HFFc6 (cell line): ENCODE measurements at places on chromosomes 11 and 22.
A peak's percentile ranks its signal among the peaks of the same experiment; 100 is the strongest.

- no peak for DNase-seq
Observed at GRCh38 chr11:13283636-13284035, 6.0 kb downstream of the BMAL1 start.

DNA sequence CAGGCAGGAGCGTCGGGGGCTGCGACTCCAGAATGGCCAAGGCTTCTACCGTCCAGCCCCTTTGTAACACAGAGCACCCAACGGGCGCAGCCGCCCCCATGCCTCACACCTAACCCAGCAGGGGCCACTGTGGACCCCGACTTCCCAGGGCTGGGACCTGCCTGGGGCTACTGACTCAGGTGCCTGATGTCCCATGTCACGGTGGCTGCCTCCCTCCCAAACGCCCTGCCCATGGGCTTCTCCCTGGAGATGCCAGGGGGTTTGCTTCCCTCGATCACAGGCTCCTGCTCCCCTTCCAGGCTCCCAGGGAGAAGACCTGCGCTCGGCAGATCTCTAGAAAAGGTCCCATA, 84.0 kb downstream of the MYEOV start:
- DNase-seq, result no peak

DNA sequence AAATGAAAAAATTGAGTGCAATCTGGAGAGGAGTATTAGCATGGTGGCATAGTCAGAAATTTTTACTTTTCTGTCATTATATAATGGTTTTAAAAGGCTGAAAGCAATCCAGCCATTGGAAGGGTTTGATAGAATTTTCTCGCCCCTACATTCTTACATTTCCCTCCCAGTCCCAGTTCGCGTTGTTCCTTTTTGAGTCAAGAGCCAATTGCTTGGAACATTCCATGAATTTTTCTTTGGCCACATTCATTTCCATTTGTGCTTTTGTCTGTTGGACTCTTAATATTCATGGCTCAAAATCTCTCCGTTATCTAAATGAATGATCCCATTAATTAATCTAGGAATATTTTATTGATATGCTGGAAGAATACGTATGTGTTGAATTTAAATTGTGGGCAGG, 66.0 kb downstream of the GRK3 start:
- DNase-seq, result no peak

DNA sequence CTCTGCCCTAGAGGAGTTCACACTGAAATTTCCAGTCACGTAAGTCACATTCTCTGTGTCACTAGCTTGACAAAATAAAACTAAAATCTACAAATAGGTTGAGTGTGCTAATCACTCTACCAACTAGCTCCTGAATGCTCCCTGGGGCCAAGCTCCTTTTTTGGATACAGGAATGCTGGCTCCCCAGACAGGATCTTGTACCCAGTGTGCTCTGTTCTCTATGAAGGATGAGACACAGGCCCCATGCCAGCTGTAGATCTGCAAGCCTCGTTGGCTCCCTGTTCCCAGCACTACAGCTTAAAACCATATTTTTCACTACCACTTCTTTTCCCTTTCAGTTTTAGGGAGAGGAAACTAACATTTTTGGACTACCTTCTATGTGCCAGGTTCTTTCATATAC, 3.7 kb upstream of the IPO7 start:
- no peak for DNase-seq

GRCh38 chr22:17422736-17423343, 53.6 kb downstream of the CECR2 start:
- DNase-seq, result no peak

- DNase-seq, result no peak
Observed at GRCh38 chr11:35917676-35918075, 26.2 kb upstream of the LDLRAD3 start.

- no peak for DNase-seq
Observed at GRCh38 chr22:20793748-20794649, 20.1 kb downstream of the SERPIND1 start.

DNA sequence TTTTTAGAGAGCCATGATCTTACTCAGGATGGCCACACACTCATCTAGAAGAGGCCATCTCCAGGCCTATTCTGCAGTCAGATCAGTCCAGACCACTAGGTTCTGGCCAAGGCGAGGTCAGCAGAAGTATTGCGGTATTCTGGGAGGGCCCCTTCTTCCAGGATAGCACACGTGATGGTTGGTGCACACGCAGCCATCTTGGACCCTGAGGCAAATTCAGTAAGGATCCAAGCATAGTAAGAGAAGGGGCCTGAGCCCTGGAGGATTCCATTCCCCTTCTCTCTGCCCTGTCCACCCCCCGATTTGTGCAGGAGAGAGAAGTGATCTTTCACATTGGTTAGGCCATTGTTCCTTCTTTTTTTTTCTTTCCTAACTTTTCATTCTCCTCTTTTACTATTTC, 957.9 kb downstream of the BRD1 start:
- no peak for DNase-seq

DNA sequence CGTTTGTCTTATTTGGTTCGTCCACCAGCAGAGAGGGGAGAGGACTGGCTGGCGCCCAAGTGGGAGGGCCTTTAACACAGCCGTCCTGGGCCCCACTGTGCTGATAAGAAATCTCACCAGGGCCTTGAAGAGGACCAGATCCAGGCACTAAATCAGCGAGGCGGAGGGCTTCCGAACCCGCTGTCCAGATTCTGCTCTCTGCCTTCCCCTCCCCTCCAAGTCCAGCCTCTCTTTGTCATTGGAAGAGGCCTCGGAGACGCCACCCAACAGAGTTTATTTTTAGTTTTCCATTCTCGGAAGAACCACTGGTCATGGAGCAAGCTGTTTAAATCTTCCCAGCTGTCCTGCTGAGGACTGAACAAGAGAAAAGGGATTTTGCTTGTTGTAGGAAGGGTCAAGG, 9.3 kb upstream of the FXYD6 start:
- no peak for DNase-seq

DNA sequence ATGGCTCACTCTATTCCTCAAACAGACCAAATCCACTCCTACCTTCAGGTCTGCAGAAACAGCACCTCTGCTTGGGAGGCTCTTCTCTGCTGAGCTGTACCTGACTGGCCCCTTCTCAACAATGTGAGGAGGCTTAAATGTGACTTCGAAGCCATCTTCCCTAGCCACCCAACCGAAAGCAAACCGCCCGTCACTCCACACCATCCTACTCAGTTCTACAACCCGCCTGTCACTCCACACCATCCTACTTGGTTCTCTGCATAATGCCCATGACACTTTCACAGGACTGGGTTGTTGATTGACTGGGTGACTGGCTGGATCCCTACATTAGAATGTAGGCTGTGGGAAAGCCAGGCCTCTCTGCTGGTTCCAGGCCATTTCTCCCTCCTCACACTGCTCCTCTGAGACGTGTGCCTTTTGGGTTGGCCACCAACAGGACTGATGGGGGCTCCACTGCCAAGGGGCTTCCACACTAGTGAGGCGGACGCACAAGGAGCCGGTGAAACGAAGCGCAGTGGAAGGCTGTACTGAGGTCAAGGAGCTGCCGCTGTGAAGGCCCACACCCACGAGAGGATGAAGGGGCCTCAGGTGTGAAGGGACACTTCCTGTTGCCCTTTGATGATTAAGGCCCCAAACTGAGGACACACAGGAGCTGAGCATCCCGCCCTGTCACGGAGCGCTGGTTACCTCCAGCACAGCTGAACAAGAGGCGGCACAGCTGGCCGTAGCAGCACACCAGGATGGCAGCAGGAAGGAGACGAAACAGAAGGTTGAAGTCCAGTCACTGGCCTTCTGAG, 47.5 kb upstream of the SPATA19 start:
- DNase-seq, result no peak

DNA sequence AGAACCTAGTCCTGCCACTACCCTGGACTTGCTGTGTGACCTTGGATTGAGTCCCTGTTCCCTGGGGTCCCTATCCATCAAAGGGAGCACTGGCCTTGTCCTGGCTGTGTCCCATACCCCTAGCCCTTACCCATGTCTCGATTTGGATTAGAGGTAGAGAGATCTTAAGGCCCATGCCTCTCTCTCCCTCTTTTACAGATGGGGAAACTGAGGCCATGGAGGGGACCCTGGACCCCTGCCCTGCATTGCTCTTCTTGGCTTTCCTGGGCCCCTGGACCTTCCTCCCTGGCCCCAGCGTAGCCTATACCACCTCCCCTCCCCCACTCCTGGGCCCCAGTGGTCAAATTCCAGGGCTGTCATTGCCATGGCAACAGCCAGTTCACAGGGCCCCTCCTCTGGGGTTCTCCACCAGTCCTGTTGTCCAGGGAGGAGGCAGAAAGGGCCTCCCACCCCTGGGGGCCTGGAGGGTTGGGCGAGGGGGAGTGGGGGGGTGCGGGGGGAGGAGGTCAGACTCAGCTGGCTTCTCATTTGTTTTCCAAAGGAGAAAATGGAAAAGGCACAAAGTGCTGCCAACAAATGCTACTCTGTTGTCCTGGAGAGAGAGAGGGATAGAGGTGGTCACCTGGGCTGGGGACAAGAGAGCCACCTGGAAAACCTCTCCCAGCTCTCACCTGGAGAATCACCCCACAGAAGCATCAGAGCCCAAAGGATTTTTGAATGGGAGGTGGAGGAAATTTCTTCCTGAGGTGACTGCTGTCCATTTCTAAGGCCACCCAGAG, 23.3 kb downstream of the ARHGEF17 start:
- no peak for DNase-seq

DNA sequence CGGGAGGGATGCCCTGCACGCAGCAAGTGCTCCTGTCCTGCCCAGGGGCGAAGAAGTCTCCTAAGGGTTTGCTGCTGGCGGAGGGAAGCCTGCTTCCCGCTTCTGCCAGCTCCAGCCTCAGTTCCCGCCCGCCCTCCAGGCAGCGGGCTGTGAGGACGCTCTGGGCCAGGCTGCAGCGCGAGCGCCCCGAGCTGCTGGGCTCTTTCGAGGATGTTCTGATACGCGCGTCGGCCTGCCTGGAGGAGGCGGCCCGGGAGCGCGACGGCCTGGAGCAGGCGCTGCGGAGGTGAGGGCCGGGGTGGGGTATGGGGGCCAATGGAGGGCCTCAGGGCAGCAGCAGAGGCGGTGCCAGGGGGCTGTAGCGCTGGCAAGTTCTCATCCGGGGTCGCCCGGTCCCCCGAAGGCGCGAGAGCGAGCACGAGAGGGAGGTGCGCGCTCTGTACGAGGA, 2.2 kb downstream of the CRACR2B start:
- no peak for DNase-seq

DNA sequence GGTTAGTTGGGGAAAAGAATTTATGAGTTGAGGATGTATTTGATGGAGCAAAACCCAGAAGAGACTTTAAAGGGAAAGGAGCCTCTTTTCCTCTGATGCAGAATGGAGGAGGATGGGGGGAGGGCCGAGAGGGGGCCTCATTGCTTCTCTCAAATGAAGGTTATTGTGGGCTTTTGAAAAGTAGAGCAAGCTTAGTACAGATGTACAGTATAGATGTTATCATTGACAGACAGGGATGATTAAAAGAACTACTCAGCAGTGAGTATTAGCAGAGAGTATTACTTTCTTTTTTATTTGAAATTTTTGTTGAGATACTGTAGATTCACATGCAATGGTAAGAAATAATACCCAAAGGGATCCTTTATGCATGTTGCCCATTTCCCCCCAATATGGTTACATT, 98.1 kb downstream of the TEAD1 start:
- no peak for DNase-seq

DNA sequence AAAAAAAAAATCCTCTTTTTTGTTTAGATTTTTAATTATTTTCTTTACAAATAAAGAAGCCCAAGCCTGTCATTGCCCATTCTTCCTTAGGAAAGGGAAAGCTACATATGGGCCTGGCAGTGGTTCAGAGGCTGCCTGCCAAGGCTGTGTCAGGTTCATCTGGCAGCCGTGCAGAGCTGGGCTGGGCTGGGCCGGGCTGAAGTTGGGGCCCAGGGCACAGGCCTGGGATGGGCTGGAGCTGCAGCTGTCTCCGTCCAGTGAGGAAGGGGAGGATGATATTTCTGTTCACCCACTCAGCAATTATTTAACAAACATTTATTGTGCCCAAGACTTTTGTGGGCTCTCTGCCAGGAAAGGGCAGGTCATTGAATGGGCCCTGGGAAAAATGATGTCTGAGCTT, 4.6 kb downstream of the PRR5L start:
- no peak for DNase-seq

DNA sequence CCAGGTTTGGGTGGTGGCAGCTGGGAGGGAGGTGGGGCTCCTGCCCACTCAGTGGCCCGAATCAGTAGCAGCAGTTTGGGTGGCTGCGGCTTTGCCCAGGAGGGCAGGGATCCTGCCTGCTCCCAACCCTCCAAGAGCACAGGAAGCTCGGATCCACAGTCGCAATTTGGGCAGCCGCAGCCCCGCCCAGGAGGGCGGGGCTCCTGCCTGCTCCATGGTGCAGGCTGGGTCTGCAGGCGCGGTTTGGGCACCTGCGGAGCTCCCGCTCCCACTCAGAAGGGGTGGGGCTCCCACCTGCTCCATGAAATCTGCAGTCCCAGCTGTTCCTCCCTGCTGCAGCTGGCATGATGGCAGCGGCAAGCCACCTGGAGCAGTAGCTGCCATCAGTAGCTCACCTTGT, 38.1 kb upstream of the CALCB start:
- DNase-seq, result no peak

GRCh38 chr11:14577835-14578529, 57.8 kb upstream of the PSMA1 start:
- DNase-seq, result no peak

DNA sequence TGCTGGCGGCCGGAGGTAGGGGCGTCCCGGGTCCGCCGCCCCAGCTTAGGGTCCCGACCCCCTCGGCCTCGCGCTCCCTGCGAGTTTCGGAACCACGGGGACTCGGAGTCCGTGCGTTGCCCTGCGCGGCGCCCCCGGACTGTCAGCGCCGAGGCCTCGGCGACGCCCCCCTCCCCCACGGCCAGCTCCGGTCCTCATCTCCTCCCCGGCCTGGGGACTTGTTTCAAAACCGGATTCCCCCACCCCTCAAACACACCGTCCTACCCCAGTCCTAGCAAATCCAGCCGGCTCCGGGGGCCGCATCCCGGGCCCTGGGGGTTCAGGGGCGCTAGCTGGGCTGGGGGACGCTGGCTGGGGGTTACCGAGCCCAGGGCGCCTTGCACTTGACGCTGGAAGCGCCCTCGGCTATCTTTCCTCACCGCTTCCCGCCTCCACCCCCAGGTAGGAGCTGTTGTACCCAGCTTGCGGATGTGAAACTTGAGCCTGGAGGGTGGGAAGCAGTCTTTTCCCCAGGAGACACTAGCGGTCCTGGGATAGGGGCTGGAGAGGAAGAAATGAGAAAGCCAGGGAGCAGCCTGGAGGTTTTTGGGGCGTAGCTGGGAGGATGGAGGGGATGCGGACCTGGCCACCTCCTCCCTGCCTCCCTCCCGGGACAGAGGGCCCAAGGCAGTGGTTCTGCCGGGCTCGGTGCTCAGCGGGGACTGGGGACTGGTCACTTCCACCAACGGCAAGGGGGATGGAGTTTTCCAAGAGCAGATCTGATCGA, 550 bp downstream of the FBLN1 start:
- no peak for DNase-seq

- DNase-seq, result no peak
Observed at GRCh38 chr22:49260681-49261580, 566.7 kb downstream of the BRD1 start.

GRCh38 chr11:20493340-20493739, 105.8 kb downstream of the PRMT3 start:
- DNase-seq, result no peak

GRCh38 chr11:14927146-14927545, 35.1 kb upstream of the CYP2R1 start:
- peak; percentile 35 for DNase-seq
